ENCODE measurements at places on chromosomes 1 and 21. TPM values are rescaled to one million over a fixed set of nuclear protein-coding genes. Genes with fewer than 3 reads are reported as not detected.
A peak's percentile ranks its signal among the peaks of the same experiment; 100 is the strongest.

GRCh38 chr1:22739648-22740385 is 29.2 kb downstream of the EPHB2 start:
- DNase-seq: peak; percentile 81
- no peaks in the 10 kb centered on the region for H3K36me3 ChIP-seq
- peak overlapping the region; percentile 78 for H3K27ac ChIP-seq

TNFRSF1B gene
- 65.3 TPM for polyA plus RNA-seq

DNA sequence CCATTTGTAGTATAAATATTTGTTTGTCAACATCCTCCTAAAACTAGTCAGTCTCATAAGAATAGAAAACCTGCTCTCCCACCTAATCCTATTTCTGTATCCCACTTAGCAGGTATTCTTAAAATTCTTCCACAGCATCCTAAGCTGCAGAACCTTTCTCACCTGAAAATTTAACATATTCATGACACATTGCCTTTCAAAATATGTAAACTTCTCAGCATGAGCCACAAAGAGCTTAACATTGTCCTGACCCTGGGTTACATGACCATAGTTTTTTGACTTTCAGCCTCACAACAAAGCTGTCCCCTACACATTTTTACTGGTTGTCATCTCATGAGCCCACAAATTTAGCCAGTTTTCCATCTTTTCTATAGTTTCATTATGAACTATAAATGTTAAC is 712.1 kb downstream of the LTN1 start:
- peaks cover 21% of the 10 kb centered on the region for H3K4me1 ChIP-seq
- H3K4me3 ChIP-seq: no peak overlapping the region
- no peak overlapping the region for H3K27ac ChIP-seq

ZC3H11A gene
- 30.2 TPM for polyA plus RNA-seq

DNA sequence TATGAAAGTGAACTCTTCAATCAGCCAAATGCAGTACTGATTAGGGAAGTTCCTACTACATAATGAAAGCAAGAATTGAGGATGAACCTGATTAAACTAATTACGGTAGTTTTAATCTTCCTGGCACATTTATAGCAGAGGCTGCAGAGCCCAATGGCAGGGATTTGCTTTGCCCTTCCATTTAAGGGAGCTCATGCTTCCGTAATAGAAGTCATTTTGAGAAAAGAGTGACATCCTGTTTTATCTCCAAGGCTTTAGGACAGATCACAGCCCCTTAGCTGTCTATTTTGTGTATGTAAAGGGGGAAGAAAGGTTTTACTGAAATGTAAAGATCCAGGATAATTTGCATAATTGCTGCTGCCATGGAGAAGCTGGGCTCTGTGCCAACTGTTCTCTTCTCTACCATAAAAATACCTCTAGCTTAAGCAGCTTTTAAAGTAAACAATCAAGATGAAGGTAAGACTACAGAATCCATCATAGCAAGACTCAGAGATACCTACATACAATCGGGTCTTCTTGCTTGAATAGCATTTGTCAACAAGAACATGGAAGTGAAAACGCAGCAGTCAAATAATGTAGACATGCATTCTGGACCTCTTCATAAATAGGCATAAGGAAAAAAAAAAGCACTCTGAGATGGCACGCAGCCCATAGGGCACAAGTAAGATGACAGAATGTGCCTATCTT is 62.5 kb downstream of the ASH1L start:
- no peak overlapping the region for H3K4me3 ChIP-seq
- no peaks in the 10 kb centered on the region for H3K27me3 ChIP-seq
- H3K36me3 ChIP-seq: no peaks in the 10 kb centered on the region
- no peaks in the 10 kb centered on the region for H3K4me1 ChIP-seq

DNA sequence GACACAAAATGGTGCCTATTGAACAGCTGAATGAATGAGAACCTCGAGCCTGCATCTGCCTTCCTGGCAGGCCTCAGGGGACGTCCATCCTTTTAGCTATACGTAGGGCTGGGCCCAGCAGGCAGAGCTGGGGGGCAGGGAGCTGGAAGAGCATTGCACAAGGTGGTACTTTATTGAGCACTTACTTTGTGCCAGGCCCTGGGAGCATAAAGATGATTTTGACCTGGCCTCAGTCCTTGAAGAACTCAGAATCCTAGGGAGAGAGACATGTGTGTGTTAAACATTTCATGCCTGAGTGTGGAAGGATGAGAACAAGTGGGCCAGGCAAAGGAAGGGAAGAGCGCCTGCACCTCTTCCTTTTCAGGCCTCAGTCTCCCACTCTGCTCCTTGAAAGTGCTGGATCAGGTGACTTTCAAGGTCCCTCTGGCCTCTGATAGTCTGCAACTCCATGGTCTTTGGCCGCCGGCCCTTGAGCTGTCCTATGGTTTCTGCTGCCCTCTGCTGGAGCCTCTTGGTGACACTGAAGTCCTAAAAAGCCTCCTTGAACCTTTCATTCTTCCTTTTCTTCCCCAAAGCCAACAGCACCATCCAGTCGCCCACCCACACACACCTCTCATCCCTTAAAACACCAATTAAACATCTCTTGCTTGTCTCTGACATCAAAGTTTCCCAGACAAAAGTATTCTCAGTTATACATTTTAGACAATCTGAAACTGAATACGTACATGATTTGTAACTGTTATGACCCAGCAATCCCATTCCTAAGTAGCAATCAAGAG is 3.5 kb upstream of the PEAR1 start:
- no peak overlapping the region for H3K4me3 ChIP-seq
- H3K27ac ChIP-seq: no peak overlapping the region
- H3K36me3 ChIP-seq: no peaks in the 10 kb centered on the region
- H3K4me1 ChIP-seq: peaks cover 8% of the 10 kb centered on the region
- peak; percentile 79 for DNase-seq

DNA sequence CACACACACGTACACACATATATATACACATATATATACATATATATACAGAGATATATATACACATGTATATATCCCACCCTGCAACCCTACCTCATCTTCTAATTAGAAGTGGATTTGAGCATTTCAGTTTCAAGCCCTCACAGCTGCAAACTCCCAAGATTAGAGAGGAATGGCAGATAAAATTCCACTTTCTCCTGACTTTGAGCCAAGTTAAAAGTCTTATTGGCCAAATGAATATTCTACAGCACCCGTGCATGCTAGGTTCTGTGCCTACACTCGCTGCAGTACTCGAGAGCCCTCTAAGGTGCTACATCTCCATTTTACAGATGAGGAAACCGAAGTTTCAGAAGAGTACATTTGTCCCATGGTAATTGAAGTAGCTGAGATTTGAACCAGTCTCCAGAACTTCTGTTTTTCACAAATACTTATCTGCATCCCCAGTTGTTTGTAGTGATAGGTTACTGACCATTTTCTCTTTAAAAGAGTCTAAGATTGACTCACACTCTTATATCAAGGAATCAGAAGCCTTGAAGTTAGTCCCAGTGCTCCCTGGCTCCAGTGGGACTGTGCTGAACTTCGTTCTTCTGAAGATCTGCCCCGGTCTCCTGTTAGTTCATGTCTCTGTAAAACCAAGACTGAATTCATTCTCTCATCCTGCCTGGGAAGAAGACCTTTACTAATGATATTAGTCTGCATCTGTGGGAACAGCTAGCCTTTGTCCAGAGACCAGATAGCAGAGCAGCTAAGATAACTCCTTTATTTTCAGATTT is 292.1 kb downstream of the TM2D1 start:
- no peaks in the 10 kb centered on the region for H3K36me3 ChIP-seq
- no peak for DNase-seq
- no peak overlapping the region for H3K27ac ChIP-seq
- no peak overlapping the region for H3K4me3 ChIP-seq
- no peaks in the 10 kb centered on the region for H3K27me3 ChIP-seq
- peaks cover 42% of the 10 kb centered on the region for H3K4me1 ChIP-seq

RHCE gene
- 0.07 TPM for polyA plus RNA-seq

GRCh38 chr1:245301921-245302320 is 147.1 kb downstream of the KIF26B start:
- H3K27me3 ChIP-seq: no peaks in the 10 kb centered on the region
- H3K4me3 ChIP-seq: no peak overlapping the region
- no peak for DNase-seq
- no peaks in the 10 kb centered on the region for H3K36me3 ChIP-seq
- no peak overlapping the region for H3K27ac ChIP-seq

DNA sequence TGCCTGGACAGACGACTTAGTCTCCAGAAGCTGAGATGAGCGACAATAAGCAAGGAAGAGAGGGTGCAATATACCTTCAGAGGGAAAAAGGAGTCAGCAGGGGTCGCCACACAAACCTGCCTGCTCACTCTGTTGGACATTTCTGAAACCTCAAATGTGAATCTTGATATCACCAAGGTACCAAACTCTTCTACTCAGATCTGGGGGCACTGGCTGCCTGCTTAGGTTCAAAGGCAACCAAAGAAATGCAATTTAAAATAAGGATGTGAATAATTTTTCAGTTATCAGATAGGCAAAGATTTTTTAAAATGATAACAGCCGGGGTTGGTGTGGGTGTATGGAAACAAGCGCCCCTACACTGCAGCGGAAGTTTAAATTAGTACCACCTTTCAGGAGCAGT is 164.2 kb downstream of the HIVEP3 start:
- H3K27me3 ChIP-seq: no peaks in the 10 kb centered on the region
- H3K4me1 ChIP-seq: peaks cover 12% of the 10 kb centered on the region
- no peak for DNase-seq
- no peaks in the 10 kb centered on the region for H3K36me3 ChIP-seq
- no peak overlapping the region for H3K4me3 ChIP-seq
- H3K27ac ChIP-seq: no peak overlapping the region

OR6N1 gene
- not detected for polyA plus RNA-seq

- no peaks in the 10 kb centered on the region for H3K36me3 ChIP-seq
- H3K27me3 ChIP-seq: no peaks in the 10 kb centered on the region
- no peak overlapping the region for H3K4me3 ChIP-seq
- H3K27ac ChIP-seq: no peak overlapping the region
Measured at GRCh38 chr1:221724931-221725605, 16.8 kb downstream of the DUSP10 start.

ZFP69 gene
- polyA plus RNA-seq: 0.78 TPM

DNA sequence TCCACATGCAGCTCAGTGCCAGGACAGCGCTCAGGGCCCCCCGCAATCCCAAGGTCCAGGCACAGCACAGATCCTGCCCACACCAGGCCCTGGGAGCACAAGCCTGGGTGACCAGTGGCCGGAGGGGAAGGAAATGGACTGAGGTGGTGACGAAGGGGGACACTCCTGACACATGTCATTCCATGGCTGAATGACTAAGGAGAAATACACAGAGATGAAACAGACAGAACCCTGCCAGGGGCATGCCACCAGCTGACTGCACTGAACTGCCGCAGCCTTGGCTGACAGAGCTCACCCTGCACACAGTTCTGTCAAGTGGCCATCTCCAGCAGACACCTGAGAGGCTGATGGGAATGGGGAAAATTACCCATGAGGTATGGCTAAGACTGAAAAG is 56.1 kb downstream of the HSF2BP start:
- DNase-seq: no peak
- no peak overlapping the region for H3K4me3 ChIP-seq

TSTD1 gene
- polyA plus RNA-seq: 51.6 TPM

PLCH2 gene
- polyA plus RNA-seq: 0.16 TPM

DNA sequence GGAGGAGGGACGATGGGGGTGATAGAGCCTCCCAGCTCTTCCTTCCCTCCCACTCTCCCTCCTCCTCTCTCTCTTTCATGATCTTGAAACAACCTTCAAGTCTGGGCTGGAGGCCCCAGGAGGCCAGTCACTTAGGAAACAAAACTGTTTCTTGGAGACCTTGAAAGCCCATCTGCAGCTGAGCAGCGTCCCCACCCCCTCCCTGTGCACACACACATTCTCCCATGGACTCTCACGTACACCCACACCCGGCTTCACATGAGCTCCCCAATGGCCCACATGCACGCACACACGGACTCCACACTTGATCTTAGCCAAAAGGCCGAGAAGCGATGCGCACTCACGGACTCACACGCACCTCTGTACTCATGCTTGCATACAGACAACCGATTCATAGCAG is 3.2 kb upstream of the ATP1A2 start:
- H3K4me3 ChIP-seq: no peak overlapping the region
- H3K27ac ChIP-seq: no peak overlapping the region
- DNase-seq: no peak

- DNase-seq: no peak
- H3K4me3 ChIP-seq: no peak overlapping the region
- no peaks in the 10 kb centered on the region for H3K27me3 ChIP-seq
- H3K27ac ChIP-seq: no peak overlapping the region
- H3K4me1 ChIP-seq: no peaks in the 10 kb centered on the region
Measured at GRCh38 chr1:119735217-119735616, 23.5 kb downstream of the PHGDH start.

DNA sequence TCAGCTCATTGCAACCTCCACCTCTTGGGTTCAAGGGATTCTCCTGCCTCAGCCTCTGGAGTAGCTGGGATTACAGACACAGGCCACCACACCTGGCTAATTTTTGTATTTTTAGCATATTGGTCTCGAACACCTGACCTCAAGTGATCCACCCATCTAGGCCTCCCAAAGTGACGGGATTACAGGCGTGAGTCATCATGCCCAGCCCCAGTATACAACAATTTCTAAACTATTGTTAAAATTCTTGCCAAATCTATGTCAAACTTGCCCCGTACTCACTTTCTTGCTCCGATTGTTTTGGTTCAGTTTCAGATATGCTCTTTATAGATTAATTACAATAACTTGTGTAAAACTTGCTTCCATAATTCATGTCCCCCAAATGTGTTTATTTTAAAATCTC is 4.1 kb downstream of the RGS18 start:
- no peaks in the 10 kb centered on the region for H3K36me3 ChIP-seq
- H3K27ac ChIP-seq: no peak overlapping the region
- H3K4me3 ChIP-seq: no peak overlapping the region
- no peaks in the 10 kb centered on the region for H3K27me3 ChIP-seq
- no peak for DNase-seq

- no peaks in the 10 kb centered on the region for H3K36me3 ChIP-seq
- H3K27me3 ChIP-seq: no peaks in the 10 kb centered on the region
- no peak for DNase-seq
Measured at GRCh38 chr1:221837896-221838295, 96.0 kb upstream of the DUSP10 start.

SH3BGR gene
- not detected for polyA plus RNA-seq

SHISA4 gene
- polyA plus RNA-seq: 78.2 TPM

- H3K4me3 ChIP-seq: no peak overlapping the region
- H3K36me3 ChIP-seq: no peaks in the 10 kb centered on the region
- peaks cover 8% of the 10 kb centered on the region for H3K4me1 ChIP-seq
- no peak for DNase-seq
- no peaks in the 10 kb centered on the region for H3K27me3 ChIP-seq
Measured at GRCh38 chr1:153651771-153652170, 6.7 kb upstream of the SNAPIN start.

DNA sequence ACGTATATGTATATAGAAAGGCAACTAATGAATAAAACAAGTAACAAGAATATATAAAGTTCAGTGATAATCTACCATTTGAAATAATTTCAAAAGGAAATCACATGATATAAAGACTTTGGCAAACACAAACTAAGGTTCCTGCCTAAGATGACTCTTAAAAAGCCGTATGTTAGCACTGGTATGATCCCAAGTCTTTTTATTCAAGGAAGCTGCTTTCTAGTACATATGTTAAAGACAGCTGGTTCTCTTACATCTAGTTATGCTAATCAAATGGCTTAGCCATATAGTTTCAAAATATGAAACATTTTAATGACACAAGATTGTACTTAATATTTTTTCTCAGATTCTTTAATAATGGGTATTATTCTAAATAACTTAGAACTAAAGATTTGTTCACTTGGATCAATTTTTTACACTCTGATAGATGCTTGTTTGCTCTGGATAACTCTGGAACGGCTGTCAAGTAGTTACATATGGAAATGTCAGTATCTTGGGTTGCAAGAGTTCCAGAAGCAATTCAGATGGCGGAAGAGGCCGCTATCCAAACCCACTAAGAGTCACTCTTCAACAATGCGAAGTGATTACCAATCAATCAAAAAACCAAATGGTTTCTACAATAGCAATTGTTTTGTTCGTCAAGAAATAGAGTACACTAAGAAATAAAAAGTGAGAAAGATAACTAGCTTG is 21.4 kb downstream of the STX6 start:
- no peak overlapping the region for H3K4me3 ChIP-seq
- H3K36me3 ChIP-seq: peaks cover 14% of the 10 kb centered on the region
- H3K27me3 ChIP-seq: no peaks in the 10 kb centered on the region
- no peak overlapping the region for H3K27ac ChIP-seq
- no peaks in the 10 kb centered on the region for H3K4me1 ChIP-seq

Data from endothelial cell of umbilical vein (primary cell).